ENCODE measurements at places on chromosomes 13 and 19. TPM values are rescaled to one million over a fixed set of nuclear protein-coding genes. Genes with fewer than 3 reads are reported as not detected.

The CEACAM4 gene
- total RNA-seq = not detected

The SPINT2 gene
- total RNA-seq = 243 TPM

The ZNF230 gene
- total RNA-seq = 5.0 TPM

The ZNF507 gene
- 22.4 TPM for total RNA-seq

The CGB5 gene
- total RNA-seq = not detected

The MICOS13 gene
- total RNA-seq = 42.2 TPM

The GNG14 gene
- 0.85 TPM for total RNA-seq

The SIGLEC10 gene
- not detected for total RNA-seq

The NMRK2 gene
- total RNA-seq = not detected

The ZNF682 gene
- 16.2 TPM for total RNA-seq

The METTL21C gene
- not detected for total RNA-seq

The NDUFA3 gene
- 140 TPM for total RNA-seq

The TUBB4A gene
- 6.8 TPM for total RNA-seq

The ZNF83 gene
- 81.0 TPM for total RNA-seq

The TSKS gene
- not detected for total RNA-seq

The NKPD1 gene
- 1.3 TPM for total RNA-seq

The WDR62 gene
- 3.3 TPM for total RNA-seq
